CD4-positive, alpha-beta T cell (primary cell): ENCODE measurements at places on chromosomes 11 and 22.

GRCh38 chr11:28981381-28981780 lies 873.2 kb downstream of the METTL15 start:
- no peak for DNase-seq

DNA sequence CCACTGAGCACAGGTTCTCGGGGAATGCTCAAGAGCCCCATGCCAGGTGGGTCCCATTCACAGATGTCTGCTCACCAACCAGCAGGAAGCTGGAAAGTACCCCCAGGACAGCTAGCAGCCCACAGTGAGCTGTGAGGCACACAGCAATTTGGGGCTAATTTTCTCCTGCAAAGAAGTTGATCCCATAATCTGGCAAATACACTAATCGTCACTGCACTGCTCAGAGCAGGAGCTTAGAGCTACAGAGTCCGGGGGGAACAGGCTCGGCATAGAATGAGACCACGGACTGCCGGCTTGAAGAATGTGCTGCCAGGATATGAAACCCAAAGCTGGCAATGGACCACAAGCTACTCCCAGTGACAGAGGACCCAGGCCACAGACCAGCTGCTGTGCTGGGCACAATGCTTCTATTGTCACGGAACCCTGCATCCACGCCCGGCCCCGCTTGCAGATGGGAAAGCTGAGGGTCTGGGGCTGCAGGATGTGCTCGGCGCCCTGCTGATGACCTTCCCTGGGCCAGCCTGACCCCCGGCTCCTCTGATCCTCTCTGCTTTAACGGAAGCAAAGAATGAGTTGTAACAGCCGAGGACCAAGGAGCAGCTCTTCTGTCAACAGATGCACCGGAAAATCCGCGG lies 239.7 kb downstream of the CTTN start:
- no peak for DNase-seq

DNA sequence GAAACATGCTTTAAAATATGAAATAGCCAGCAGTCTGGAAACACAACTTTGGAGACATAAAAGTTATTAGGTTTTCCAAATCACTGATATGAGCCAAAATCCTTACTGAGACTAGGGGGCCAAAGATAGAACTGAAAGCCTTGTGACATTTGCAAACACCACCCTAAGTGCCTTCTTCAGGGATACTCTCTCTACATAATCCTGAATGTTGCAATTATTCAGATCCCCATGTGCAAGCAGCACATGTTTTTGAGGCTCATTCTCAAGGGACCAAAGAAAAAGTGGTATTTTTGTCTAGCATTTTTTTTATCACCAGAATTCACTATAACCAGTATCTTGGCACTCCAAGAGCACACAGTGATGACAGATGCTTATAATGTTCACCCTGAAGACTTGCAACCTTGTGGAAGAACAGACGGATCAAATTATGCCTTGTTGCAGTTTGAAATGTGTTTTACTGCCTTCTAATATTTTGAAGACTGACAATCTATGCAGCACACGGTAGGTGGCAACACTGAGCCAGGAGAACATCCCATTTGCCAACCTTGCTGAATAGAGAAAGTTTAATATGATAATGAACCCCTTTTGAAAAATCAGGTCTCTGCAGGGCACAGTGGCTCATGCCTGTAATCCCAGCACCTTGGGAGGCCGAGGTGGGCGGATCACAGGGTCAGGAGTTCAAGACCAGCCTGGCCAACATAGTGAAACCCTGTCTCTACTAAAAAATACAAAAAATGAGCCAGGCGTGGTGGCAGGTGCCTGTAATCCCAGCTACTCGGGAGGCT lies 78.5 kb downstream of the PLEKHA7 start:
- DNase-seq: peak; percentile 26

DNA sequence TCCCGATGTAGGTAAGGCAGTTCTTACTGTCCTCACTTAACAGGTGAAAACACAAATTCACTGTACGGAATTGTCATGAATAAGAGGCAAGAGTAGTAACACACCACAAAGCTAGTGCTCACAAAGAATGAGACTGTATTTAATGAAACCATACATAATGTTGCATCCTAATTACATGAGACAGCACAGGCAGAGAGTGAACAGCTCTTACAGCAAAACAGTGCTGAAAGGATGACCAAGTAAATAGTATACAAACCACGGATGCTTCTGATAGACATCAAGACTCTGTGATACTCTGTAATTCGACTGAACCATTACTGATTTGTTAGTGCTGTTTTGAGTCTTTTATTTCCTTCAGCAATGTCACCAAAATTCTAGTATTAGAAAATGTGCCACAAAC lies 282.3 kb downstream of the TTC28 start:
- DNase-seq: no peak

DNA sequence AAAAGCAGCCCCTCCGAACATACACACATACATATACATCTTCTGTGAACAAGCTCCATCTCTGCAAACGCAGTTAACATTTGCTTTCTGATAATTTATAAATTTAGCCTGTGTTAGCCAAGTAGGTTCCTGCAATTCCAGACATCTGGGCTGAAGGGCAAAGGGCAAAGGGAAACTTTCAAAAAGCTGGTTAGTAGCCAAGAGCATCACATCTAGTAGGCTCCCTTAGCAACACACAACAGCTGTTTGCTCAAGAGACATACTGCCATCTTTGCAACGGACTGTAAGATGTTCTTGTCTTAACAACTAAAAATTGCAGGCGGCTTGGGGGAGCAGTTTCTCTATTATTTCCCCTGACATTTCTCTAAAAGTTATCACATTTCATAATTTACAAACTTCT lies 134.9 kb downstream of the RBFOX2 start:
- no peak for DNase-seq

DNA sequence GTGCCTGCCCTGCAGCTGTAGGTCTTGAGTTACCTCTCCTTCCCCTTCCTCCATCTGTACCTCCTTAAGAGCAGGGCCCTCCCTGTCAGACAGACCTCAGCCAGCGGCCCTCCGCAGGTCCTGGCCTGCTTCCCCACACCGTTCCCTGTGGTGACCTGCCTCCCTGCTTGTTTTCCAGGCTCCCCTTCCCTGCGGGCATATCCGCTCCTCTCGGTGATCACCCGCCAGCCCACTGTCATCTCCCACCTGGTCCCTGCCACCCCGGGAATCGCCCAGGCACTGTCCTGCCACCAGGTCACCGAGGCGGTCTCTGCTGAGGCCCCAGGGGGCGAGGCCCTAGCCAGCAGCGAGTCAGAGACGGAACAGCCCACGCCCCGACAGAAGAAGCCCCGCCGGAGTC lies 60.9 kb downstream of the BARX2 start:
- DNase-seq: no peak

GRCh38 chr11:98625526-98625925 lies 395.2 kb upstream of the CNTN5 start:
- no peak for DNase-seq

DNA sequence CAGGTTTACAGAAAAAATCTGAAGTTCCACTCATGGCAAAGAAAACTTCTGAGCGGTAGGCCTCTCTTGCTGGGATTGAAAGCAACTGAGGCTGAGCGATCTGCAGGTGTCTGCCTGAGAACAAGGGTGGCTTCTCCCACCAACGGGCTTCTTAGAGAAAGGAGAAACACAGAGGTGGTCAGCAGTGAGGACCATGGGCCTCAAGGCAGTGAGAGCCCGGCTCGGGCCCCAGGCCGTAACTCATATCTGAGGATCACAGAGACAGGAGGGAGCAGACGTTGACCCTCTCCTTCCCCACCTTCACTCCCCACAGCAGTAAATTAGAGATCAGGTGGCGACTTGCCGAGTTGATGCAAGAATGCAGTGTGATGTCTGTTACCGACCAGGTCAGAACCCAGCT lies 50.9 kb upstream of the RTL6 start:
- DNase-seq: no peak
